Stomach (tissue), 19 donors: ENCODE measurements at places on chromosomes 4 and X. TPM values are rescaled to one million over a fixed set of nuclear protein-coding genes. Genes with fewer than 3 reads are reported as not detected.

DNA sequence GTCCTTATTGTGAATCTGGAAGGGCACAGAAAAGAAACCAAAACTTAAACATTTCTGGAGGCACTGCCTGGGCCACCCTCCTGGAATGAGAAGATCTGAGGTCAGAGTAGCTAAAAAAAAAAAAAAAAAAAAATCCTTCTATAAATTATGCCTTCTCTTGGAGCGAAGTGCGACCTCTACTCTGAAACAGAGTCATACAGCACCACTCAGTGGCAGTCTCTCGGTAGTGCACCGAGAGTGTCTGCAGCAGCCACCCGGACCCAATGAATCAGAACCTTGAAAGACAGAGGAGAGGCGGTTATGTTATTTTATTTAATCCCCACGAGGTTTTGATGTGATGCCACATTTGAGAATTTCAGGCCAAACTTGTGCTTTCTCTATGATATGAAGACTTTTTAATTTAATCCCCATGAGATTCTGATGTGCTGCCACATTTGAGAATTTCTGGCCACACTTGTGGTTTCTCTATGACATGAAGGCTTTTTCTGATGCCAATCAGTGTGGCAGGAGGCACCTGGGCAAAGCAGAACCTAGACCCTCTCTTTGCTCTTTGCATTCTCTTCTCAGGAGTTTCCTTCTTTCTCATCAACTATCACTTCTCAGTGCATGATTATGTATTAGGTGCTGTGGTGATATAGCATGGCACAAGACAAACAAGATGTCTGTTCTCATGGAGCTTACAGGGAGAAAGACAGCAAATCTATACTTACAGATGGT is 5.6 kb upstream of the CT47C1 start:
- DNase-seq: peak; percentile 57

DNA sequence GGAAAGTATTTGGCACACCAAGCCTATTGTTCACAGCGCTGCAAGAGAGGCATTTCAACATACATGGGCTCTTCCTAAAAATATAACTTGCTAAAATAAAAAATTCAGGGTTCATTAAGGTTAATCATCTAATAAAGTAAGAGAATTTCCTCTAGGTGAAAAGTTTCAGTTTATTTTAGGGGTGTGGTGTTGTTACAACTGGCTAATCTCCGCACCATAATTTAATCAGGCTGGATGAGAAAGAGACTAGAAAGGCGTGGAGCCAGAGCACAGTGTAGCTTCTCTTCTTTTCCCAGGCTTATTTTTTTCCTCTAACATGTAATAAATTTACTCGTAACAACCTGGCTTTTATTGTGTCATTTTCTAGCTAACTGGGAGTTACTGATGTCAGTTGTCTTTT is 47.9 kb downstream of the FHL1 start:
- DNase-seq: no peak

JCHAIN gene
- 34.4 TPM for total RNA-seq

DNA sequence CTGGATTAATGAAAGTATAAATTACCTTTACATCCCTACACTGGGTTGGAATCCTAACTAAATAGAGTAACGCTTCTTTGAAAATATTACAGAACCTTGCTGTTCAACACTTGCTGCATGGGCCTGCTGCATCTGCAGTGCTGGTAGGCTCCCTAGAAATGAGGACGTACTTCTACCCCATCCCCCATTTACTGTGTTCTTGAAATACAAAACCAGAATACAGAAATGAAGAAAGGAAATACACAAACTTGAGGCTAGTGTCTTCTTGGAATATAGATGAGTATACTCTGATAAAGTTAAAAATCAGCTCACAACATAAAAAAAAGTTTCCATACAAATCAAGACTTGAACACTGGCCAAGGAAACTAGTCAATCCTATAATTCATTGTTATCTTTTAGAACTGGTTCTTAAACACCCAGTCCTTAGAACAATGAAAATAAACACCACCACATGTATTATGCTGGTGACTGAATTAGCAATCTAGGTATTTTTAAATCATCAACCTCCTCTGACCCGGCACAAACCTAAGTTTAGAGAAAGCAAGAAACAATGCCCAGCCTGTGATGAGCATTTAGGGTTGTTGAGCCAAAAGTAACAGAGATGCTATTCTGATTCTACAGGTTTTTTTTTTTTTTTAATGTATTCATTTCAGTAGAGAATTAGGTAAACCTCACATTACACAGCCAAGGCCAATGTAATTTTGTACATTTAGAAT is 49.7 kb downstream of the ATP8A1 start:
- DNase-seq: no peak

HSFX4 gene
- not detected for total RNA-seq

SPANXA1 gene
- total RNA-seq: not detected

DNA sequence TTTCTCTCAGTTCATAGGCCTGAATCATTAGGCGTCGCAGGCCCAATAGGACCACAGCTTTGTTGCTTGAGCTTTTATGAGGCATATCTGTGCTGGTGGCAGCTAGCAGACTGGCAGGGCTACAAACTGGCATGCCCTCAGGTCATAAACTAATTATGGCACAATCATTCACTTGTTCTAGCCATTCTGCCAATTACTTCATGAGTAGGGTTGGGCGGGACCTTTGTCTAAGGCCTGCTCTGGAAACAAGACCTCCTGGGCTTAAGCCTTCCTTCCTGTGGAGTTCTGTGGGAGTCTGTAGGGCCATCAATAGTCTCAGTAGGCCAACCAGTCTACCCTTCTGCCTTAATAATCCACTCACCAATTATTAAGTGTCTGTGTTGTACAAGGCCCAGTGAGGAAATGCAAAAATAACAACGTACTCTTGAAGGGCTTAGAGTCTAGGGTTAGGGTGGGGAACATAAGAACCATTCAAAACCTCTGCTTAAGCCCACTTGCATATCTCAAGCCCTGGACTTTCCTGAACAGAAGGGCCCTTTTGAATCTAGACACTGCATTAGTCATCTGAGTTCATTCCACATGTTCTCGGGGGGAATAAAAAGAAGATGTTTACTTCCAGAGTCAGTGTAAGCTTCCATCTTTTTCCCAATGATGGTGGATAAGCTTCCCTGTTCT is 44.5 kb downstream of the SHROOM4 start:
- peak; percentile 34 for DNase-seq

DNA sequence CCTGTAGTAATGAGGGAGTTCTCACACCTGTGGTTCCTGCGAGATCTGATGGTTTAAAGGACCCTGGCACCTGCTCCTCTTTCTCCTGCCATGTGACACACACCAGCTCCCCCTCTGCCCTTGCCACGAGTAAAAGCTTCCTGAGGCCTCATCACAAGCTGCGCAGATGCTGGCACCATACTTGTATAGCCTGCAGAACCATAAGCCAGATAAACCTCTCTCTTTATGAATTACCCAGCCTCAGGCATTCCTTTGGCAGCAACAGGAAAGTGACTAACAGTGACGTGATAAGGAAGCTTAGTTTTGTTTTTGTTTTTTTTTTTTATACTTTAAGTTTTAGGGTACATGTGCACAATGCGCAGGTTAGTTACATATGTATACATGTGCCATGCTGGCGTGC is 130.9 kb downstream of the AFAP1 start:
- no peak for DNase-seq

DNA sequence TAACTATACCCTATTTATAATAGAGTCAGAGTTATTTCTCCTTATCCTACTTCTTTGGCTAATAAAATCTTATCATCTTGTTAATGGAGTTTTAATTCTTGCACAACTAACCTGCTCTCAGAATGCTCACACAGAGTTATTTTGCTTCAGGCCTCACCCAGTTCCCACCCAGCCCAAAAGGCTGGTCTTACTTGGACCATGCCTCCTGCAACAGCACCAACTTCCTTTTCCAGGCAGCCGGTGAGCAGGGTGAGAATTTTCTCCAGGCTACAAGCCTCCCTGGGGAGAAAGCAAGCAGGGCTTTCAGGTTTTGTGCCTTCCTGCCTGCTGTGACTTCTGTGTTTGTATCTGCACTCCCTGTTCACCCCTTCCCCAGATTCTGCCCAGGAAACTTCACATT is 29.1 kb upstream of the BANK1 start:
- no peak for DNase-seq

DNA sequence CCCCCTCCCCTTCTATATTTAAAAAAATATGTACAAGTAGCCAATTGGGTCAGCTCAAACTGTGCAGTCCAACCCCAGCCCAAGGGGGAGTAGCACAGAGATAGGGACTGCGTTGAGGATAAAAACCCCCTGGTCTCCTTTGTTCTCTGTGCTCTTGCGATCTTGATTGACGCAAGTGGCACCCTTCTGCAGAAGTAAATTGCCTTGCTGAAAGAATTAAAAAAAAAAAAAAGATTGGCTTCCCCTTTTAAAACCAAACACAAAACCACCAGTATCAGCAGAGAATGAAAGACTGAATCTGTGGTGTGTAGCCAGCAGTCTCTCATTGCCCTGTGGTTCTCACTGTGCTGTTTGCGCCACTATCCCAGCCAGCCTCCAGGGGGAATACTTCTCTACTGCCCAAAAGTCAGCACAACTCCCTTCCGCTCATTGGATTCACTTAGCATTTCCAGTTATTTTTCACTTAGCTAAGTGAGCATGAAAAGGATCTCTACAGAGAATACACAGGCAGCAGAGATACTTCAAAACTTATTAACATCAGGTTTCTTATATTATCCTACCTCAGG is 29.7 kb downstream of the MANBA start:
- no peak for DNase-seq

DNA sequence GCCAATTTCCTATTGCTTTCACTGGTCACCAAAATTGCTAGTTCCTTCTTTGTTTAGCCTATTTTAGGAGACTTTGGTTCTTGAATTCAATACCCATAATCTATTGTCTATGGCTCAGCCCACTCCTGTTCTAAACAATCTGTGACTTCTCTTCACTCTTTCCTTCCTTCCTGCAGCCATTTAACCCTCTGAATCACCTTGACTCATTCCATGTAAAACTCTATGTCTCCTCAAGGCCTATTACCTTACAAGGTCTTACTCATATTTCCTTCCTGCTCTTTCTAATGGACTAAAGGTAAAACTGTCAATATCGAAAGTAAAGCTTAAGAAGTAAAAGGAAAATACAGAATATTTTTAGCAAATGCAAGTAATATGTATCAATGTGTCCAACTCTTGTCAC is 301.6 kb downstream of the ARHGAP24 start:
- DNase-seq: no peak

GRCh38 chr4:148573296-148573695 is 131.1 kb upstream of the NR3C2 start:
- DNase-seq: no peak

GRCh38 chr4:84578540-84579402 is 4.2 kb upstream of the CDS1 start:
- DNase-seq: peak; percentile 66

DNA sequence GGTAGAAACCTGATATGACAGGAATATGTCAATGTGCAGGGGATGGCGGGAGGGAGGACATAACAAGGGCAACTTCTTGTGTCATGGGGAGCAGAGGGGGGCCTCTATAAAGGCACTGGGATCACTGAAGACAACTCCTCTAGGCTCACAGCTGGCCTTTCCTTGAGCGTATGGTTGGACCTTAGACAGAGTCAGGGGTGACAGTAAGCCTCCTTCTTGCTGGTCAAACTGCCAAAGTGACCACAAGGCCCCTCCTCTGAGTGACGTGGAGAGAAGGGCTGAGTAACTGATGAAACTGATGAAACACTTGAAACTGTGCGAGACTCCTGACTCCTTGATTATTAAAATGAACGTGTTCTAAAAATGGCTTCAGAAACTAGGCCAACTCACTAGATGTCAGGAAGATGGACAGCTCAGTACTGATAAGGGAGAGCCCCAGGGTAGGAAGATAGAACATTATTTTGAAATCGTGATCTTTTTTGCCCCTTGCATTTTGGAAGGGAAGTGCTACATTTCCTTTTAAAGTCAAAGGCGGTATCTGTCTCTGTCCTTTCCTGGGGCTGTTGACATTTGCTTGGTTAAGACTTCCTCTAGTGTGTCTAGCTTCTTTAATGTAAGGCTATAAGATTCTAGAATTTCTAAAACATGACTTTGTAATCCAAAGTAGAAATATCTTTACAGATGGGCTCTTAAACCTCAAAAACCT is 1.6 kb downstream of the RAB33A start:
- no peak for DNase-seq

GRCh38 chr4:110371016-110371770 is 104.8 kb upstream of the ENPEP start:
- no peak for DNase-seq

DNA sequence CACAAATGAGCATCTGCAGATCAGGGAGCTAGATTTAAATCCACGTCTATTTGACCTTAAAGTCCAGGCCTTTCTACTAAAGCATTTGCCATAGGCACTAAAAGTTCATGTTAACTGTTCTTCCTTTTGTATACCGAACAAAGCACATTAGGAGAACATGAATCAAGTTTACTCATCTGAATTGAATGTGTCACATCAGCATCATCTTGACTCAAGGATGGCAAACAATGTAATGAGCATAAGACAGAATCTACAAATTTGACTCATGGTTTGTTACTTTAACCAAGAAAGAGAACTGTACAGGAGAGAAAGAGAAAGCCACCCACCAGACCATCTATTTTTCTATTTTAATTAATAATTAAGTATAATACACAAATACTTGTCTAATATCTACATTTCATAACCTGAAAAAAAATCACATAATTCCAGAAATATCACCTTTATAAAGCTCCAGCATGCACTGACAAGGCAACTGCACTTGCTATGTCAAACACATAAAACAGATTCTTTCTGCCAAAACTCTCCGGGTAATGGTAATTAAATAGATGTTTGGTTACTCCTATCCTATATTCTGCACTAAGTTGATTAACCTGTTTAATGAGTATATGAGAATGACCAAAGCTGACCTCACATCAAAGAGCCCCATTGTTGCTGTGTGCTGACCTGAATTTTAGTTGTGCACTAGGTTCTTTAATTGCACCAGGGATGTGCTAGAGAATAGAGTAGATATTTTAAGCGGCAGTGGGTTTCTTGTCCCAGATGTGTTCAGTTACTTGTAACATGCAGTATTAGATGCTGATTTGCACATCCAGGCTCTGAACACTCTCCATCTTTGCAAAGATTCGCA is 42.5 kb upstream of the LEF1 start:
- no peak for DNase-seq

PHEX gene
- not detected for total RNA-seq

- DNase-seq: peak; percentile 50
These were observed 2.7 kb downstream of the SHROOM2 start for GRCh38 chrX:9788911-9789310.

ASB9 gene
- total RNA-seq: 4.1 TPM
